ENCODE measurements at places on chromosomes 13 and 19.
A peak's percentile ranks its signal among the peaks of the same experiment; 100 is the strongest.

- DNase-seq: no peak
These were observed 197.5 kb downstream of the TM9SF2 start for GRCh38 chr13:99698816-99699099.

DNA sequence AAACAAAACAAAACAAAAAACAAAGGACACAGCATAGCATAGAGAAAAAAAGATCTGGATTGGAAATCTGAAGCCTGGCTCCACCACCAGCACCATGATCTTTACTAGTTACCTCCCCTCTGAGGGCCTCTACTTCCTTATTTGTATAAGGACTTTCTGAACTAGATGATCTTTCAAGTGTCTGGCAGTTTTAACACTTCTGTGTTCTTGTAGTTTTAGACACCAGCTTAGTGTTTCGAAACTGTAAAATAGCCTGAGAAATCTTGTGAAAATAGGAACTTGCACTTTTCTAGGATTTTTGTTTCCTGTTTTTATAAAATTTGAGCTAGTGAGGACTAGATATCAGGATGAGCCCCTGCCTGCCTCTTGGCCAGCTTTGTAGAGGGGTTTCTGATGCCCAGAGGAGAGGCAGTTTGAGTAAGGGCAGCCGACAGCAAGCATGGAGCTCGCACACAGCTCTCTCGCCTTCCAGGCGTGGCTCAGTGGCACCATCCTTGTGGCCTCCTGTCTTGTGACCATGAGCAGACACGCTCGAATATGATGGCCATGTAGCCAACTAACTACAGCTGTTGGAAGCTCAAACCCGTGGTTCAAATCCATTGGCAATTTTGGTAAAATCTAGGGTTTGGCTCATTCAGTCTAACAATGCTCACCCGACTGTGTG is 319.0 kb downstream of the KCNRG start:
- peak; percentile 43 for DNase-seq

GRCh38 chr13:20411638-20412342 is 113.9 kb downstream of the CRYL1 start:
- DNase-seq: peak; percentile 7

DNA sequence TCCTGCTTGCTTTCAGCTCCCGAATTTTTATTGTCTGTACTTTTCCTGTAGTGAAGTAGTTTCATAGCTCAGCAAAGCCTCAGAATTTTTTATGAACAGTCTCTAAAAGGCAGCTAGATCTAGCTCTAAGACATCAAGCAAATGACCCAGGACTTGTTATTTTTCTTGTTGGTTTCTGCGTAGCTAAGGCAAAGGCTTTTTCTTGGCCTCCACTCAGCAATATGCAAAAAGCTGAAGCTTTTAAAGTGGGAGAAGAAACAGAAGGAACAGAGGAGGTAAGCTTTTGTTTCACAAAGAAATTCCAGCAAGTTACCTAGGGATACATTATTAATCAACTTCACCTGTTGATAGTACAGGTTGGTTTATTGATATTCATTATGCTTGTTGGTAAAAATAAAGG is 235.9 kb downstream of the PCDH20 start:
- DNase-seq: no peak

DNA sequence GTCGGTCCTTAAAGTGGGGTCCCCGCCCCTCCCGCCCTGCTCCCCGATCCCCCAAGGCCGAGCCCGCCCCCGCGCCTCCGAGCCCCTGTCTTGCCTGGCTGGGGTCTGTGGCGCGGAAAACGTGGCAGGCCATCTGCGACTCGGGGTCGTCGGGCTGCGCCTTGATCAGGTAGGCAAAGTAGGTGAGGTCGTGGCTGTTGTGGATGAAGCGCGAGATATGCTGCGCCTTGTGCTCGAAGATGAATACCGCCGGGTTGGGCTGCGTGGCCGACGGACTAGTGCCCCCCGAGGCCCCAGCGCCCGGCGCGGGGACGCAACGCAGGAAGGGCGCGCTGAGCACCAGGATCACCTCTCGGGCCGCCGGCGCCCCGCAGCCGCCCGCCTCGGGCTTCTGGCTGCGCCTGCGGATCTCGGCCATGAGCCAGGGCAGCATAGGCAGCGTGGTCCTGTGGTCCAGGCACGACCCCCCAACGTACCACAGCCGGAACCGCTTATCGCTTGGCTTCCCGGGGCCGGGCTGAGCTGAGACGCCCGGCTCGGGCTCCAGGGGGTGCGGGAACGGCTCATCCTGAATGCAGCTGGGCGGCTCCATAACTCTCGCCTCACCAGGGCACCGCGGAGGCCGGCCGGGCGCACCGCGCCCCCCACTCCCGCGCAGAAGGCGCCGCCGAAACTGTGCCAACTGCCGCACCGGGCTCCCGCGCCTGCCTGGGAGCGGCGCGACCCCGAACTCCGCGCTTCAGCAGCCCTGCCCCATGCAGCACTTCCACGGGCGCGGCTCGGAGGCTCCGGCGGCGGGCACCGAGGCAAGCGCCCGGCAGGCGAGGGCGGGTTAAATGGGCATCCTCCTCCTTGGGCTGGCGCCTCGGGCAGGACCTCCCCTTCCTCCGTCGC is 546 bp downstream of the TBC1D4 start:
- DNase-seq: peak; percentile 28

DNA sequence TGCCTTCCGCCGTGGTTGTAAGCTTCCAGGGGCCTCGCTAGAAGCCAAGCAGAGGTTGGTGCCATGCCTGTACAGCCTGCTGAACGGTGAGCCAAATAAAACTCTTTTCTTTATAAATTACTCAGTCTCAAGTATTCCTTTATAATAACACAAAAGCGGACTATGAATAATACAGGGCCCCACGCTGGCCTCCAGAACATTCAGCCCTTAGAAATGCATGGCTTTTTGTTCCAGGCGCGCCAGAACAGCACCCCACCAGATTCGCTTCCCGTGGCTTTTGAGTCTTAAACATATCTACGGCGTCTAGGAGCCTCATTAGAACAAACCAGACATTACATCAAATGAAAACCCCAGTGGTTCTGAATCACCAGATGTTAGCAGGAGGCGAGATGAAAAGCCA is 75.1 kb downstream of the SLC15A1 start:
- no peak for DNase-seq

DNA sequence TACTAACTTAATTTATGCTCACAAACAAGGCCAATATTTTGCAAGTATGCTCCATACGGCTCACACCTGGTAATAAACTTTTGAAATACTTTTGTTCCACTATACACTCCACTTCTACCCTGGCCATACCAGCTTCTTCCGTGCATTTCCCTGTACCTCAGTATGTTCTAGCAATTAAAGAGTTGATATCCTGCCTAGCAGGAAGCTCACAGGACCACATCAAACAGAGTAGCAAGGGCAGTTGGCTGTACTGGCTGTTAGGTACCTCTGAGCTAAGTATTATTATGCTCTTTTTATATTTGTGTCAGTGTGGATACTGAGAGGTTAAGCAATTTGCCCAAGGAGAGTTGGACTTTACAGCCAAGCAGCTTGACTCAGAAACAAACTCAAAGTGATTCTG is 257.7 kb downstream of the SLITRK6 start:
- no peak for DNase-seq

- peak; percentile 39 for DNase-seq
These were observed 7.0 kb upstream of the MYDGF start for GRCh38 chr19:4676955-4677731.

DNA sequence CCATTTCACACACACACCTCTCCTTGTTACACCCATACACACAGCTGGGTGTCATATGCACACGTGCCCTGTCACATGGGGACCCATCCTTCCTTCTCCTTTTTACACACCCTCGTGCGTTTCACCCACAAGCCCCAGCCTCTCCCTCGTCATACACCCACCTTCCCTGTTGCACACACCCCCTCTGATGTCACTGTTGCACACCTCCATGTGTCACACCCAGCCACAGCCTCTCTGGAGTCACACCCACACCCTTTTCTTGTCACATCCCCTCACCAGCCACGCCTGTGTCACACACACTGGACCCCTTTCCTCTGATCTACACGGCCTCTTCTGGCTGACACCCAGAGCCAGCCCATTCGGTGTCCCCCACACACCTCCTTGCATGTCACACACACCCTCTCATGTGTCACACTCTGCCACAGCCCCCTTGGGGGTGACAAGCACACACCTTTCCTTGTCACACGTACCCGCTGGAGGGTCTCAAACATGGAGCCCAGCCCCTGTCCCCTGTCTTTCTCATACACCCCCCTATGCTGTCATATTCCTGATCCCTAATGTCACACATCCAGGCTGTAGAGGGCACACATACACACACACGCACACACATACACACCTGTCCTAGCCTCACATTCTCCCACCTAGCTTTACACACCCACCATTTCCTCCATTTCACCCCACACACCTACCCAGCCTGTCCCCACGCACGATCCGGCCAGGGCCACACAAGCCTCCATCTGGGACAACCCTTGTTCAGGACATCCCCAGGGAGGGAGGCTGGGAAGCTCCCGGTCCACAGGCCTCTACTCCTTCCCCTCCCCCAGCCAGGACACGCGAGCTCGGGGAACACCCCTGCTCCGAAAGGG is 1.4 kb downstream of the NOVA2 start:
- DNase-seq: no peak

- no peak for DNase-seq
These were observed 14.3 kb upstream of the FNDC3A start for GRCh38 chr13:48961379-48961778.

GRCh38 chr19:16420336-16420676 is 51.5 kb downstream of the EPS15L1 start:
- DNase-seq: no peak
